ENCODE measurements at places on chromosomes 12 and 14.

- no peak overlapping the region for H3K27ac ChIP-seq
- no peak overlapping the region for H3K4me3 ChIP-seq
- no peak for DNase-seq
- H3K4me1 ChIP-seq, result no peaks in the 10 kb centered on the region
These were observed 162.6 kb upstream of the CCND2 start for GRCh38 chr12:4111010-4111409.

GRCh38 chr14:83473416-83474235, 1940.0 kb upstream of the SEL1L start:
- H3K36me3 ChIP-seq, result no peaks in the 10 kb centered on the region
- no peaks in the 10 kb centered on the region for H3K4me1 ChIP-seq
- H3K27ac ChIP-seq, result no peak overlapping the region
- H3K4me3 ChIP-seq, result no peak overlapping the region
- no peaks in the 10 kb centered on the region for H3K27me3 ChIP-seq

DNA sequence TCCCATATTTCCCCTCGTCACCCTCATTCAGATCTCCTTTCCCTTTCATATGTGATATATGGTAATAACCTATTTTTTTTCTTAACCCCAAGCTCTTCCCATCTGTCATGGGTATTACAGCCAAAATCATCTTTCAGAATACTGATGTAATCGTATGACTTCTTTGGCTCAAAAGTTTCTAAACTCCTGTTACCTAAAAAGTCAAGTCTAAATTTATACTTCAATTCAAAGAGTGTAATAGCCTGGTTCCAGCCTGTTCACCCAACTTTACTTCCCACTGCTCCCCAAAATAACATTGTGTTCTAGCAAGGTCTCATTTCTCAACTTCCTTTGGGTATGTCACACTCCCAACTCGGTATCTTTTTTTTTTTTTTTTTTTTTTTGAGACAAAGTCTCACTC, 48.5 kb downstream of the TBK1 start:
- H3K27me3 ChIP-seq, result no peaks in the 10 kb centered on the region
- DNase-seq, result no peak
- H3K4me3 ChIP-seq, result no peak overlapping the region
- peaks cover 50% of the 10 kb centered on the region for H3K36me3 ChIP-seq
- H3K27ac ChIP-seq, result no peak overlapping the region

GRCh38 chr14:104924421-104925213, at the start of gene PLD4:
Gene PLD4, plus strand, starts transcription at chr14:104924879. Its CDS starts 2,262 bp downstream, at chr14:104927141.
- no peaks in the 10 kb centered on the region for H3K4me1 ChIP-seq
- no peak for DNase-seq
- H3K36me3 ChIP-seq, result no peaks in the 10 kb centered on the region
- no peak within 1 kb of the TSS for H3K4me3 ChIP-seq
- H3K27me3 ChIP-seq, result no peaks in the 10 kb centered on the region

DNA sequence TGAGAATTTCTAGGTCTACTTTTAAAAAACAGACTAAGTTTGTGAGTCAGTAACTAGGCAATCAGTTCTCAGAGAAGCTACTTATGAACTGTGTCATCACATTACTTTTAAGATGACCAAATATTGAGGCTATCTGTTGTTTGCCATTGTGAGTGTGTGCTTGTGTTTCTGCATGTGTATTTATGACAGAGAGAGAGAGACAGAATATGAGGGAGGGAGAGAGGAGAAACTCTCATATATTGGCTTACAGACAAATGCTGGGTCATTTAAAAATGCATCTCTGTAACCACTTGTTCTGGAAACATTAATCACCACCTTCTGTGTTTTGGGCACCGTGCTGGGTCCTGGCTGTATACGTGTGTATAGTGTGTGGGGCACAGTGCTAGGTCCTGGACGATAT, 161.5 kb upstream of the FRMD6 start:
- H3K4me1 ChIP-seq, result no peaks in the 10 kb centered on the region
- no peaks in the 10 kb centered on the region for H3K27me3 ChIP-seq
- H3K36me3 ChIP-seq, result no peaks in the 10 kb centered on the region
- no peak overlapping the region for H3K27ac ChIP-seq
- DNase-seq, result no peak

DNA sequence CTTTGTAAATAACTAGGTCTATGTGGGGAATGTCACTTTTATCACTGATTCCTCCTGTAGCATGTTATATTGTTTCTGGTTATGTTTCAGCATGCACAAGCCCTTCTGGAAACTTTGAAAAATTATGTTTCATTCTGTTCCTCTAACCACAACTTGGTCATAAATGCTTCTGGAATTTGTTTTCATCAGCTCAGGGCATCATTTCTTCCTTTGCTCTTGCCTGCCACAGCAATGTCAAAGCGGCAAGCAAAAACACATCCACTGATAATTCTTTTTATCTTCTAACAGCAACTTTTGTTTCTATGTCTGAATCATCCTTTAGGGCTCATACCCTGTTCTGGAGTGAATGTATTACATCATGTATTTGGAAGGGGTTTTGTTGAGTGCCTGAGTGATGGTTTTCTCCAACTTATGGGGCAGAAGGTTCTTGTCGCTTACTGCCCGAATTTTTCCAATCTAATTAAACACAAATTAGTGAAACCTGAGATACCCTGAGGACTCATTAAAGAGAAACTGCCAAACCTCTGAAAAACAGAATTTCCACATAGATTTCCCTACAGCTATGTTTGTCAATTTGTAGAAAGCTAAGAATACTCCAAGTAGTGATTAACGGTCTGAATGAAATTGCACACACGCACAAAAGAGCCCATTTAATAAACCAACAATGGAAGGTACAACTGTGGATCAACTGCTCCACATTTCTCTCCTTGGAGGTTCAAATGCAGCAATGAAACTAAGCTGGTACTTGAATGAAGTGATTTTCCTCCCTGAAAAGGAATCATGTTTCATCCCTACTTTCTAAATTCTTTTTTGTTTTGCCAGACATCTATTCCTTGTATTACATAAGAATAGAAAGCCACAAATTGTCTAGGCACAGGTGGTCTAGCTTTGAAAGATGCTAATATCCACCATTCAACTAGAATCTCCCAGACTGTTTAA, 173.5 kb upstream of the KRR1 start:
- no peak for DNase-seq
- no peaks in the 10 kb centered on the region for H3K4me1 ChIP-seq
- H3K27me3 ChIP-seq, result no peaks in the 10 kb centered on the region
- no peaks in the 10 kb centered on the region for H3K36me3 ChIP-seq
- H3K27ac ChIP-seq, result no peak overlapping the region

- peaks cover 42% of the 10 kb centered on the region for H3K36me3 ChIP-seq
- H3K4me1 ChIP-seq, result no peaks in the 10 kb centered on the region
- H3K4me3 ChIP-seq, result no peak overlapping the region
- no peak for DNase-seq
These were observed 17.5 kb downstream of the GSTZ1 start for GRCh38 chr14:77338302-77338701.

GRCh38 chr14:52355016-52355431, 40.9 kb downstream of the PTGER2 start:
- no peaks in the 10 kb centered on the region for H3K27me3 ChIP-seq
- H3K4me1 ChIP-seq, result peaks cover 62% of the 10 kb centered on the region
- H3K27ac ChIP-seq, result peak overlapping the region; percentile 12
- no peak overlapping the region for H3K4me3 ChIP-seq
- DNase-seq, result peak; percentile 37
- H3K36me3 ChIP-seq, result no peaks in the 10 kb centered on the region
